ENCODE measurements at places on chromosomes 2 and 18.

GRCh38 chr2:175575346-175576258, 394.1 kb upstream of the ATP5MC3 start:
- DNase-seq, result no peak

GRCh38 chr18:63237881-63238692, 81.5 kb downstream of the BCL2 start:
- DNase-seq, result no peak

DNA sequence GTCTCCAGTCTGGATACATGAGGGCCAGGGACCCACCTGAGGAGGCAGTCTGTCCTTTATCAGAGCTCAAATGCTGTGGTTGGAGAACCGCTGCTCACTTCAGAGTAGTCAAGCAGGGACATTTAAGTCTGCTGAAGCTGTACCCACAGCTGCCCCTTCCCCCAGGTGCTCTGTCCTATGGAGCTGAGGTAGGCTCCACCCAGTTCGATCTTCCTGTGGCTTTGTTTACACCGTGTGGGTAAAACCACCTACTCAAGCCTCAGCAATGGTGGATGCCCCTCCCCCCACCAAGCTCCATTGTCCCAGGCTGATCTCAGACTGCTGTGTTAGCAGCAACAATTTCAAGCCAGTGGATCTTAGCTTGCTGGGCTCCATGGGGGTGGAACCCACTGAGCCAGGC, 731.4 kb upstream of the HS6ST1 start:
- DNase-seq, result no peak

GRCh38 chr2:134389381-134389780, 135.5 kb downstream of the MGAT5 start:
- no peak for DNase-seq

- DNase-seq, result no peak
Measured at GRCh38 chr2:142140434-142140845, 9.6 kb upstream of the LRP1B start.

GRCh38 chr2:35708411-35708923, 647.1 kb upstream of the CRIM1 start:
- DNase-seq, result no peak

All from stimulated activated CD4-positive, alpha-beta T cell treated with anti-CD3 and anti-CD28 coated beads, Interleukin-4, amount 100 ng/mL, for 4 hours (primary cell).